ENCODE measurements at places on chromosomes 2 and 18. TPM values are rescaled to one million over a fixed set of nuclear protein-coding genes. Genes with fewer than 3 reads are reported as not detected.

FEV gene
- not detected for total RNA-seq

DNA sequence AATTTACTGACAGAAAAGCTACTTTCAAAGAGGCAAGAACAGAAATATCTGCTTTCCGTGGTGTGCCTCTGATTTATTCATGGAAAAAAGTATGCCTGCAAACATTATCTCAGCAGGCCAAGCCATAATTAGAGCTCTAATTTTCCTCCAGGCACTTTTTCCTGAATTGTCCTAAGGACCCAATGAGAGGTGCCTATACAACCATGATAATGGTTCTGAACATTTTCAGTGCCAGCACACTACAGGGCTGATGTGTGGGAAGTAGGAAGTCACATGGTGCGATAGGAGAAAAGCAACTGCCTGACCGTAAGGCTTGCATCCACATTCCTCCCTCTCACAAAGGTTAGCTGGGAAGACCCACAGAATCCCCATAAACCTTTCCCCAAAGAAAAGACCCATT, 45.9 kb upstream of the EGR4 start:
- no peak for DNase-seq
- no peaks in the 10 kb centered on the region for H3K36me3 ChIP-seq
- H3K4me1 ChIP-seq: no peaks in the 10 kb centered on the region
- H3K4me3 ChIP-seq: no peak overlapping the region
- H3K27me3 ChIP-seq: no peaks in the 10 kb centered on the region

DNA sequence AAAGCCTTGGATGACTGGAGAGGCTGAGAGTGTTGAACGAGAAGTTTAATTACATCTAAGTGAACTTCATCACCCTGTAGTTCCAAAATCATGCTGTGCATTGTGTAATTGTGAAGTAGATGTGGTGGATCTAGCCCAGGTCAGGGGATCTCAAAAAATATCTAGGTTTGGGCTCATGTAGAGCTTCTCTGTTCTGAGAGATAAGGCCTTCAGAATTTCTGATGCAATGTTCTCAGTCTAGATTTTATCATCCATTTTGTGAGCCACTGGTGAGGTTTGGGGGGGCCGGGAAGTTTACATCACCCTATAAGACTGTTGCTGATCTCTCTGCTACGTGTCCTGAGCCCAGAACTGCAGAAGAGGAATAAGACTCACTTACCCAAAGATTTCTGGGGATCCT, 719.4 kb downstream of the SOCS6 start:
- no peak overlapping the region for H3K27ac ChIP-seq
- no peak for DNase-seq
- H3K4me1 ChIP-seq: no peaks in the 10 kb centered on the region
- H3K36me3 ChIP-seq: no peaks in the 10 kb centered on the region

DNA sequence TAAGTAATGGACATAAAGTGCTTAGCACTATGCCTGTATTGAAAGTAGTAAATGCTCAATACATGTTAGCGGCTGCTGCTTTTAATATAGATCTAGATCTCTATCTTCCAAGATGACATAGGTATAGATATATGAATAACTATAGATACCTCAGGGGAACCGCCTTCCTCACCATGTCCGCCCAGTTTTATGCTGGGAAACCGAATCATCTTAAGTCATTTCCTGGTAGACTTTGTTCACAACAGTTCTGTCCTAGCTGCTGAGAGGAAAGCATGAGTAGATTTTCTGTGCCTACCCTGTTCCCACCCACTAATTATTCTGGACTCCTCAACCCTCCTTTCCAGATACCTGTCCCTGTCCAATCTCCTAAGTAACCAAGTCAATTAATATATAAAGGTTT, 21.6 kb upstream of the ITM2C start:
- no peak overlapping the region for H3K27ac ChIP-seq
- no peaks in the 10 kb centered on the region for H3K4me1 ChIP-seq
- DNase-seq: no peak
- H3K27me3 ChIP-seq: no peaks in the 10 kb centered on the region
- H3K4me3 ChIP-seq: no peak overlapping the region

DNA sequence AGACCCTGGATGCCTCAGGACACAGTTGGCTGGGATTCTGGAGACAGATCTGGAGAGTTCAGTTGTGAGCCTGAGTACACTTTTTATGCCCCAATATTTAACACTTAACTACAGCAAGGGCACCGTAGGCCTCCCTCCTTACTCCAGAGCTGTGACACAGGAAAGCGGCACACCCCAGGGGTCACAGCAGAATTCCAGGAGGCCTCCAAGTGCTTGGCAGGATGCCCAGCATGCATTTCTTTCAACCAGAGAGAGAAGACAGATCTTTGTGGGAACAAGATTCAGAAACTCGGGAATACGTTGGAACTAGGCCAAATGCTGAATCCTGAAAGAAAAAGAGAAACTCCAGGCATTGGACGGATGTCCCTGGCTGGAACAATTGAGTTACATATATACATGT, 199.2 kb upstream of the NT5C1B start:
- no peak for DNase-seq
- H3K4me3 ChIP-seq: no peak overlapping the region
- H3K36me3 ChIP-seq: no peaks in the 10 kb centered on the region
- H3K27me3 ChIP-seq: no peaks in the 10 kb centered on the region
- H3K4me1 ChIP-seq: no peaks in the 10 kb centered on the region

- H3K27ac ChIP-seq: no peak overlapping the region
- no peaks in the 10 kb centered on the region for H3K4me1 ChIP-seq
- DNase-seq: no peak
- H3K4me3 ChIP-seq: no peak overlapping the region
- H3K36me3 ChIP-seq: no peaks in the 10 kb centered on the region
These were observed 113.6 kb upstream of the COL5A2 start for GRCh38 chr2:189293164-189293563.

GRCh38 chr2:127014224-127014623, 92.7 kb downstream of the BIN1 start:
- no peaks in the 10 kb centered on the region for H3K36me3 ChIP-seq
- H3K4me3 ChIP-seq: no peak overlapping the region
- peaks cover 3% of the 10 kb centered on the region for H3K27me3 ChIP-seq
- H3K27ac ChIP-seq: no peak overlapping the region
- no peak for DNase-seq

GRCh38 chr2:230226051-230226551, 565 bp downstream of the SP140 start:
- DNase-seq: no peak
- no peaks in the 10 kb centered on the region for H3K27me3 ChIP-seq
- H3K4me1 ChIP-seq: no peaks in the 10 kb centered on the region
- H3K4me3 ChIP-seq: peak overlapping the region; percentile 5

- H3K4me3 ChIP-seq: no peak overlapping the region
- H3K36me3 ChIP-seq: no peaks in the 10 kb centered on the region
- H3K4me1 ChIP-seq: no peaks in the 10 kb centered on the region
- no peak overlapping the region for H3K27ac ChIP-seq
- no peaks in the 10 kb centered on the region for H3K27me3 ChIP-seq
- no peak for DNase-seq
These were observed 211.4 kb downstream of the CMPK2 start for GRCh38 chr2:6654279-6654678.

DNA sequence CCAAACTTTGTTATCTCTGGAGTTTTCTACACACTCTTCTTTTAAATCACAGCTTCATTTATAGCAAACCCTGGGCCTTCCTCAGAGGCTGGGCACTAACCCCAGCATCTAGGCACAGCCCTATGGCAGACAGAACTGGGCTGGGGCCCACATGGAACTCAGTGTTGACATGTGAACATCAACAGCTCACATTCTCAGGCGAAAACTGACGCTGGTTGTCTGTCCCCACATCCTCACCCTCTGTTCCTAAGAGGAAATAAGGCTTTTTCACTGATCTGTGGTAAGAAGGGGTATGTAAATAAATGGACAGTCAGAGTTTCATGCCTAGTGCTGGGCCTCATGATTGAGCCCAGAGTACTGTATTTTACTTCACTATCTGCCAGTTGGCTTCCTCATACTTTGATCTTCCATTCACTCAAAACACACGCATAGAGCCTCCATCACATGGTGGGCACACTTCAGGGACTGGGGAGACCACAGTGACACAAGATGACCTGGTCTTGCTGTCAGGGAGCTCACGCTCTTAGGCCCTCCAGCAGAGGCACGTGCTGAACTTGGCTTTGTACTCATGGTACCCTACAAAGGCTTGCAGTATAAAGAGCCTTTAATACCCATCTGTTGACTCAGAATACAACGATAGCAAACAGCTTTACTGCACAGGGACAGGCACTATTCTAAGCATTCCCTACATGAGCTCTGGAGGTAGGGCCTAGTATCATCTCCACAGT, 43.0 kb downstream of the EFEMP1 start:
- H3K4me3 ChIP-seq: no peak overlapping the region
- peaks cover 3% of the 10 kb centered on the region for H3K36me3 ChIP-seq
- peak overlapping the region; percentile 45 for H3K27ac ChIP-seq
- DNase-seq: no peak
- no peaks in the 10 kb centered on the region for H3K4me1 ChIP-seq

DNA sequence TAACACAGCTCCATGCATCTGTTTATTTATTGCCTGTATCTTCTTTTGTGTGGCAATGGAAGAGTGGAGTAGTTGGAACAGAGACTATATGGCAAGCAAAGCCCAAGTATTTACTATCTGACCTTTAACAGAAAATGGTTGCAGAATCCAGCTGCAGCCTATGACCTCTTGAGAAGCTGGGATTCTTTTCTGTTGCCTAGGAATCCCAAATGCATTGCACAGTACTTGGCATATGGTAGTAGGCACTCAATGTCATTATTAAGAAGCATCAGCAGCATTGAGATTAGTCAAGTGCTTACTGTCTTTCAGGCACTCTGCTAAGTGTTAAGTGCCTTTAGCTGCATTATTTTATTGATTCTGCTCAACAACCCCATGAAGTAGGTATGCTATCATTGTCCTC, 331.6 kb downstream of the CCDC85A start:
- H3K4me3 ChIP-seq: no peak overlapping the region
- no peak for DNase-seq
- no peak overlapping the region for H3K27ac ChIP-seq
- H3K4me1 ChIP-seq: no peaks in the 10 kb centered on the region

DNA sequence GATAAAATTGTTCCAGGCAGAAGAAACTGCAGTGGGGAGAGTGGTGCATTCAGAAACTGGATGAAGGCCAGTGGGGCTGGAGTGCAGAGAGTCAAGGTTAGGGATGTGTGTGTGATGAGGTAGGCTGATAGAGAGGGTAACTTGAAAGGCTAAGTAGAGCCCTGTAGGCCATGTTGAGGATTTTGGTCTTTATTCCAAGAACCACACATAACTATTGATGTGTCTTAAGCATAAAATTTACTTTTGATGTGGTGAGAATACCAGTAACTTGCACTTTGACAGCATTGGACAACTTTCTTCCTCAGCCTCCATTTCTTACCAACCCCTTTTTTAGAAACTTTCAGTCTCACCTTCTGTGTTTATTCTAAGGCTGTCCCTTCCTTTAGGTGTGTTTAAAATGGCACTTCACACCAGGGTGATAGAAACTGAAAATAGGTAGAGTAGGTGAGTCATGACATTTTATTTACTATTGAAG, 22.6 kb downstream of the MTX2 start:
- H3K4me3 ChIP-seq: no peak overlapping the region
- DNase-seq: no peak
- H3K27ac ChIP-seq: no peak overlapping the region
- H3K36me3 ChIP-seq: no peaks in the 10 kb centered on the region

DNA sequence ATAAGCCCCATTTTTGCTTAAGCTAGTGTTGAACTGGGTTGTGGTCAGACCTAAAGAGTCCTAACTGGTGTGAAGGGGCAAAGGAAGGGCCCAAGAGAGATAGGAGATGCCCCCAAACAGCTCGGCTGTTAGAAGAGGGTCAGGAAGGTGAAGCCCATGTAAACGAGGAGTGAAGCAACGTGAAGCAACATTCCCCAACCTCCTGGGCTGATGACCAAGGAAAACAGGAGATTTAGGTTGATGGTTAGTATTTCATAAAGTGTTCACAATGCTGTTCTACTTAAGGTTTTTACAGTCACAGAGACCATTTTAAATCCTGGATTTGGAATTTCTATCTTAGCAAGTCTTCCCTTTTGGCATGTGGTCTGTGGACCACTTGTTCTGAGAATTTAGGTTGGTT, 144.0 kb upstream of the SERPINE2 start:
- H3K4me3 ChIP-seq: no peak overlapping the region
- no peak overlapping the region for H3K27ac ChIP-seq
- H3K27me3 ChIP-seq: no peaks in the 10 kb centered on the region

DNA sequence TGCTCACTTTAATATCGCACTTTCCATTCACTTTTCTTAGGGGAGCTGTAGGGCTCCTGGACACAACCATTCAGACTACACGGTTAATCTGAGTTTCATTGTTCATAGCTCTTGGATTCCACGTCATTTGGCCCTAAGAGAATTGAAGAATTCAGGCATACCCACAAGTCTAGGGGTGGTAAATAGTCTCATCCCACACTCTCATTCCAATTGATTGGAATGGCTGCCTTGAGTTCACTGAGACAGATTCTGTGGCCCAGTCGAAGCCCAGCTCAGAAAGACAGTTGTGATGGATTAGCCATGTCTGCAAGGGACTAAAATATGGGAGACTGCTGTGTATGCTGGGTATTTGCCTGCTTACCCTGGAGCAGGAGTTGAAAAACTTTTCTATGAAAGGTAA, 124.6 kb downstream of the TFCP2L1 start:
- no peak for DNase-seq
- no peaks in the 10 kb centered on the region for H3K4me1 ChIP-seq
- no peak overlapping the region for H3K4me3 ChIP-seq
- no peaks in the 10 kb centered on the region for H3K27me3 ChIP-seq
- no peaks in the 10 kb centered on the region for H3K36me3 ChIP-seq

DNA sequence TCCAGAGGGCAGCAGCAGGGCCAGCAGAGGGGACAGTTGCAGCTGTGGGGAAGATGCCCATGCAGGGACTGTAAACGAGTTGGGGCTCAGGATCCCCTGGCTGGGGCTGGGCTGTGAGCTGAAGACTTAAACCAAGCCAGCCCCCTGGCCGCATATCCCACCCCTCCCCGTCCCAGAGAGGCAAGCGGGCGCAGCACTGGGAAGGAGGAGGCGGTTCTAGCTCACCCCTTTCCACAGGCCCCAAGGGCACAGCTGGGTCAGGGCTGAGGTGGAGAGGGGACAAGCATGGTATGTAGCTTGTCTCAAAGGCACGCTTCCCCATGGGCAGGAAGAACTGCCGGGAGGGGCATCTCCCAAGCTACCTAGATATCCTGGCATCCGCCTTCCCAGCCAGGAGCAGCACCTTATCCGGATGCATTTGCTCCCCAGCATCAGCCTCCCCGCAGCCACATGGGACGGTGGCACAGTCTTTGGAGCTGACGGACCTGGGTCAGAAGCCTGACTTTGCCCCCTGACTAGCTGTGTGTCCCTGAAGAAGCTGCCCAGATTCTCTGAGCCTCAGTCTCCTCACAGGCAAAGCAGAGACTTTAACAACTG, 75.9 kb downstream of the TFCP2L1 start:
- H3K36me3 ChIP-seq: no peaks in the 10 kb centered on the region
- no peaks in the 10 kb centered on the region for H3K27me3 ChIP-seq
- H3K4me1 ChIP-seq: no peaks in the 10 kb centered on the region
- H3K4me3 ChIP-seq: no peak overlapping the region

TXNDC2 gene
- total RNA-seq: not detected

- H3K4me1 ChIP-seq: no peaks in the 10 kb centered on the region
- DNase-seq: no peak
- H3K4me3 ChIP-seq: no peak overlapping the region
These were observed 127.7 kb downstream of the TNS1 start for GRCh38 chr2:217875138-217875537.

CHRND gene
- not detected for total RNA-seq

All from breast epithelium (tissue), 4 donors.